ENCODE measurements at places on chromosomes 6 and 20.

- DNase-seq: no peak
These were observed 7.8 kb upstream of the APMAP start for GRCh38 chr20:25000268-25000801.

DNA sequence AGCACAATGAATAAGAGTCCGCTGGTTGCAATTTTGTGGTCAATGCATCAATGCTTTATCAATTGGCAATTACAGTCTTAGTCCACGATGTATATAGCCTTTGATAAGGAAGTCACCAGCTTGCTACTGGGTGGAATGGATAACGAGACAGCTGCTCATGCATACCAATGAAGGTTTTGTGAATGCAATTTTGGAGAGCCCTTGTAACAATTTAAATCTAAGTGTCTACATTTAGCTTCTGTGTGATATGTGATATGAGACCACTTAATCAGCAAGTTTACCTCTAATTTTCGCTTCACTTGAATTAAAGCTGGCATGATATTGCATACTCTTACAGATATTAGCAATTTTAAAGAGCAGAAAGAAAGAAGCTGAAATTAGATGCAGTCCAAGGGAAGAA, 543.9 kb downstream of the RNF144B start:
- DNase-seq: no peak

DNA sequence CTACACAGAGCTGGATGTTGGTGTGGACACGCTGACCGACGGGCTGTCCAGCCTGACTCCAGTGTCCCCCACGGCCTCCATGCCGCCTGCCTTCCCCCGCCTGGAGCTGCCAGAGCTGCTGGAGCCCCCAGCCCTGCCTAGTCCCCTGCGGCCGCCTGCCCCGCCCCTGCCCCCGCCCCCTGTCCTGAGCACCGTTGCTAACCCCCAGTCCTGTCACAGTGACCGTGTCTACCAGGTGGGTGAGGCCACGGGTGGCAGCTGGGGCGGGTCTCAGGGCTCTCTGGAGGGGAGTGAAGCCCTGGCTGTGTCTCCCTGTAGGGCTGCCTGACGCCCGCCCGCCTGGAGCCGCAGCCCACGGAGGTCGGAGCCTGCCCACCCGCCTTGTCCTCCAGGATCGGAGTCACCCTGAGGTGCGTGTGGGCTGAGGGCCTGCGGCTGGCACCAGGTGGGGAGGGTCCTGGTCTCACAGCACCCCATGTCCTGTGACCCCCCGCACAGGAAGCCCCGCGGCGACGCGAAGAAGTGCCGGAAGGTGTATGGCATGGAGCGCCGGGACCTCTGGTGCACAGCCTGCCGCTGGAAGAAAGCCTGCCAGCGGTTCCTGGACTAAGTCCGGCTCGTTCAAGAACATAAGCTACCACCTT, 2.9 kb downstream of the SLC2A4RG start:
- no peak for DNase-seq

- DNase-seq: no peak
These were observed 13.8 kb downstream of the CCN5 start for GRCh38 chr20:44728801-44729443.

DNA sequence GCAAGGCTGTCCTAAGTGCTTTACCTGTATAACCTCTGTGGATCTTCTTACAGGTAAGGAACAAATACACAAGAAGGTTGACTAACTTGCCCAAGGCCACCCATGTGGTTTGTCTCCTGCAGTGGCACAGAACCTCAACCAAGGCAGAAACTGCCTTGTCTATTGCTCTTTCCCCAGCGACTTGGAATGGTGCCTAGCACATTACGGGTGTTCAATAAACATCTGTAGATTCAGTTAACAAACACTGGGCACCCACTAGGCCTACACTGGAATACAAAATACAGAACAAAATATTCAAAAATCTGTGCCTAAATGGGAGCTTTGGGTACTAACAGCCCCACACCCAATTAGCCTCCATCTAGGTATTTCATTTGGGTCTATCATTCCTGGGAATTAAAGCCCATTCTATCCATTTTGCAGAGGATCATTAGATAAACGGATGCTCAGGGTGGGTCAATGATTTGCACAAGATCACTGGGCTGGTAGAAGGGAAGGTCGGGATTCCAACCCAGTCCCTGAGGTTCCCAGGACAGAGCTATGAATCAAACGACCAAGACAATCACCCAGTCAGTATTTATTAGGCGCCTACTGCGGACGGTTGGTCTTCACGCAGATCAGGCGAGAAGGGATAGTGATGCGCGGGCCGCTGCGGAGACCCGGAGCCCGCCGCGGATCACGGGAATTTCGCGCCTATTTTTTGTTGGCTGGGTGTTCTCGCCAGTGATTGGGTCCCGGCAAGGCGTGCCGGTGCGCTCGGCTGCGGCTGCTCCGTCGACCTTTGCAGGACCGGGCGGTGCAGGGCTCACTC, at the start of gene STK35:
Gene STK35, plus strand, starts transcription at position 771 of the 808 bp plus-strand sequence. CDS start 55 bp downstream, outside the sequence.
- no peak for DNase-seq

GRCh38 chr6:149716181-149716963, 1.5 kb downstream of the LATS1 start:
- peak; percentile 29 for DNase-seq

- no peak for DNase-seq
These were observed 259.0 kb downstream of the HIVEP2 start for GRCh38 chr6:142685852-142686506.

- peak; percentile 95 for DNase-seq
These were observed 8.5 kb downstream of the TPD52L2 start for GRCh38 chr20:63873477-63873971.

DNA sequence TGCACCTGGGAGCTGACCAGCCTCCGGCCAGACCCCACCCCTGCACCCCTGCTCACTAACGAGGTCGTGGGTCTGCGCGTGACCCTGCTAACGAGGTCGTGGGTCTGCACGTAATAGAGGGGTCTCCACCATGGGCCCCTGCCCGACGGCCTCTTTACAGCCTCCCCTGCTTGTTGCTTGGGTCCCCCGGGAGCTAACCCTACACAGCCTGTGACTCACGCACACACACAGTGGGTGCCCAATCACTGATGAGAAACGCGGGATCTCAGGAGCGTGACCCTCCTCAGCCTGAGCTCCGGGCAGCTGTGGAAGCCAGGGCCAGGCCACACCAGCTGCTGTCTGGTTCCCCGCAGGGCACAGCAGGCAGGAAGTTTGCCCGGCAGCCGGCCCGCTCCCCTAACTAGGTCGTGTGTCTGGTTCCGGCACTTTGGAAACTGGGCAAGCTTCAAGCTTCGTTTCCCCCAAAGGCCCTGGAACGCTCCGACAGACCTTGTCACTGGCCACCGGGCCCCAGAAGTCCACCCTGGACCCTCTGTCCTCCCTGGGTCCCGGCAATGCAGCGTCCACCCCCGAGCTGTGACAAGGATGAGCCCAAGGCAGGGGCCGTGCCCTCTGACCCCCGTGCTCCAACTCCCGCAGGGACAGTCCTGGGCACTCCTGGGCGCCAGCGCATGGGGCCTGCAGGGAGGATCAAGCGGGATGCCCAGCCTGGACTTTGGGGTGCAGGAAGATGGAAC, 767 bp downstream of the PTK6 start:
- DNase-seq: no peak

DNA sequence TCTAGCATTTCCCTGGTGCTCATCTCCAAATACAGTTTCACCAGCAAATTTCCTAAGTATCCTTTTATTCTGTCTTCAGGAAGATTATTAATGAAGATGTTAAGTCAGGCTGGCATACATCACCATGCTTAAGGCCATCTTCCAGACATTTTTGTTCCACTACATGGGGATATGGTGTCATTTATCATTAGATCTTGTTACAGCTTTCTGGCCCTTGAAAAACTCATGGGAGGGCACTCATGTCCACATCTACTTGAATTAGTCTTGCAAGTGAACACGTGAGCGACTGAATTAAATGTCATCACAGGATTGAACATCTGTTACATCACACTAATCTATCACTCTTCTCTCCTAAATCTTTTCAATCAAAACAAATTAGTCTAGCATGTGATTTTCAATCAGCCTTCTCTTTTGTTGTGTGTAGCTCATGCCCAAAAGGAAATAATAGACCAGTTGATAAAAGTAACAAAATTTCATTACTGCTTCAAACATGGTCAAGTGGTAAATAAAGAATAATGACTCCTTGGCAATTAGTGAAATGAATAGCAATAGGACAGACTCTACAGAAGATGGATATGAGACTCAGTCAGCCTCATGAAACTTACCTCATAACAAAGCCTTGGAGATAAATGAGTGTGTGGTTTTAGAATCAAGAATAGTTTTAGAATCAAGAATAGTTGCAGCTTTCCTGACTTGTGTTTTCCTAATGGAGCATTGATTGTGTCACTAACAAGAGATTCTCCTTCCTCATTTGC, 80.5 kb downstream of the MTFR2 start:
- DNase-seq: no peak

- no peak for DNase-seq
These were observed 140.9 kb downstream of the THBS2 start for GRCh38 chr6:169112483-169113320.

- no peak for DNase-seq
These were observed 116.6 kb downstream of the FOXC1 start for GRCh38 chr6:1726341-1726768.

- DNase-seq: peak; percentile 19
These were observed 81.6 kb upstream of the OPRM1 start for GRCh38 chr6:153957394-153957793.

GRCh38 chr20:859751-860231, 26.3 kb downstream of the FAM110A start:
- peak; percentile 47 for DNase-seq

DNA sequence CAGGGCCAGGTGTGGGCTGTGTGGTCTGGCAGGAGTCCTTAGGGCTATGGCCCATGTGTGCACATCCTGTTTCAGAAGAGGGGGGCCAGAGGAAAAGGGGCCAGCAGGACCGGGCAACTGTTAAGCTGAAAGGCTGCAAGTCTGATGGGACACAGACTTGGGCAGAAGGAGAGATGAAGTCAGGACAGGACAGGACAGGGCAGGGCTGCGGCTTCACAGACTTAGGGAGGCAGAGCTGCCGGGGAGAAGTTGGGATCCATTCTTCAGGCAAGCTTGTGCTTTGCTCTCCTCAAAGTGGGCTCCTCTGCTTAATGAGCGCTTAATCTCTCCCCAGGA, 28.7 kb downstream of the MOCS1 start:
- DNase-seq: no peak

DNA sequence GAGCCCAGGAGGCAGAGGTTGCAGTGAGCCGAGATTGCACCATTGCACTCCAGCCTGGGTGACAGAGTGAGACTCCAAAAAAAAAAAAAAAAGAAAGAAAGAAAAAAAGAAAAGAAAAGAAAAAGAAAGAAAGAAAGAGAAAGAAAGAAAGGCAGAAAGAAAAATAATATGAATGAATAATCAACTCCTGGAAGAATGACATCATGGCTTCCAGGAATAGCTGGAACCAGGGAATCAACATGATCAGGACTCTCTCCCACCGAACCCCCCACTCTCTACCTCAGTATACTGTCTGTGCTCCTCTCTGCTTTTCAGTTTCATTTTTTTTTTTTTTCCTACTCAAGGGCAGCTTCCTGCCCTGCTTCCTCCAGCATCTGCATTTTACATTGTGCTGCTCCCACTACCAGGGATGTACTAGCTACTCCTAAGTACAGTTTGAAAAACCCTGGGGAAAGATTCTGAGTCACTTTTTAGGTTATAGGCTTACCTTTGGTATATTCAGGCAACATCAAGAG, 19.7 kb upstream of the MTCL3 start:
- no peak for DNase-seq

GRCh38 chr20:17485017-17485416, 46.2 kb downstream of the BFSP1 start:
- DNase-seq: no peak

- peak; percentile 85 for DNase-seq
These were observed at the start of gene SOD2 for GRCh38 chr6:159693128-159693893. Gene SOD2, minus strand, starts transcription at chr6:159693241. Its CDS starts 74 bp downstream, at chr6:159693167.

DNA sequence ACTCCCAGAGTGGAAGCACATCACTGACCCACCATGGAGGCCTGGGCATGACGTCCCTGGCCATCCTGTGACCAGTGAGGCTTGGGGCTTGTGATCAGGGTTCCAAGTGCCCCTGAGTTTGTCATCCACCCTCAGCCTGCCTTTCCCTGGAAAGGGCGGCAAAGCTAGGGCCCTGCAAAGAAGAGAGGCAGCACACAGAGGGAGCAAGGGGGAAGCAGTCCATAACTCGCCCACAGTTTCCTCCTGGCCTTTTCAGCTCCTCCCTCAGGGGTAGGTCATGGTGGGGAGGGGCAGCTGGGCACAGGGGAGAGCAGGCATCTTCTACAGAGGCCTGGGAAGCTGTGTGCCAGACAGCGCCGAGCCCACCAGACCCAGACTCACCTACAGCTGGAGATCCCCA, at the start of gene NCR2:
Gene NCR2, plus strand, starts transcription at position 313 of the 400 bp plus-strand sequence. CDS start 269 bp downstream, outside the sequence.
- DNase-seq: no peak

- peak; percentile 12 for DNase-seq
These were observed 27.9 kb upstream of the CCR6 start for GRCh38 chr6:167094820-167095637.

DNA sequence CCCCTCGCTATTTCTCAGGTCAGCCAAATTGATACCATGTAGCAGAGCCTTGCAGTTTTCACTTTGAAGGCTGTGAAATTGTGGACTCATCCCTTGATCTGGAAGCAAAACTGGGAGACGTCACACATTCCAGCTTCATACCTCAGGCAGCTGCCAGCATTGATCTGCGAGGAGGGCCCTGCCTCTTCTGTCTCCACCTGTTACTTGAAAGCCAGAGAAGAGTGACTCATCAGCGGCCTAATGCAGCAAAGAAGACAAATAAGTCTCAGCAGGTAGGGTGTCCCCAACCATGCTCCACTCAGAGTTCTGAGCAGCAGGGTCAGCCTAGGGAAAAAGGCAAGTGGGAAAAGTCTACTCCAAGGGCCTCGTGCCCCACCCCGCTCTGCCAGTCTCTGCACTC, 69.4 kb upstream of the BMP2 start:
- no peak for DNase-seq

DNA sequence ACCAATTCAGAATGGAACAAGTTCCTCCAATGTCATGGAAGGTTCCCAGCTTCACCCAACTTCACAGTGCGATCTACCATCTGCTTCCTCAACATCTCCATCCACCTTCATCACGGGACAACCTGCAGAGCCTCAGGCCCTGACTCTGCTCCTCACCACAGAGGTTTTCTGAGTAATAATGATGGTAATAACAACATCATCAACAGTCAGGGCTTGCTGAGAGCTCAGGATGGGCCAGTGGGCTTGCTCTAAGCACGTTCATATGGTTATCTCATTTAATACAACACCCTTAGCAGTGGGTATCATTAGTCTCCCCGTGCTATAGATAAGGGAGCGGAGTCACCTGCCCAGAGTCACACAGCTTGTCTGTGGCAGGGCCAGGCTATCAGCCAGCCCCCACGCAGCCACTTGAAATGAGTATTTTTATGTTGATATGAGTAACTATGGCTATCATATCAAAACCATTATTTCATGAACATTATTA, 38.6 kb downstream of the PREX1 start:
- no peak for DNase-seq

DNA sequence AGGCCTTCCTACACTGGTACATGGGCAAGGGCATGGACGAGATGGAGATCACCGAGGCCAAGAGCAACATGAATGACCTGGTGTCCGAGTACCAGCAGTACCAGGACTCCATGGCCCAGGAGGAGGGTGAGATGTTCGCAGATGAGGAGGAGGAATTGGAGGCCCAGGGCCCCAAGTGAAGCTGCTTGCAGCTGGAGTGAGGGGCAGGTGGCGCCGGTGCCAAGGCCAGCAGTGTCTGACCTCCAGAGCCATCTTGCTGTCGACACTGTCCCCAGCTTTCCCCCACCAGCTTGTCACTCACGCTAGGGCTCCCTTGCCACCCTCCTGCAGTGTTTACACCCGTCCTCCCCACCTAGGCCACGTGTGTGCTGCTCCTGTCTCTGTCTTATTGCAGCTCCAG, 12.2 kb downstream of the GABRR2 start:
- no peak for DNase-seq

- peak; percentile 16 for DNase-seq
These were observed 9.4 kb upstream of the STXBP5 start for GRCh38 chr6:147194652-147195411.
